ENCODE measurements at places on chromosomes 12 and 14. TPM values are rescaled to one million over a fixed set of nuclear protein-coding genes. Genes with fewer than 3 reads are reported as not detected.
A peak's percentile ranks its signal among the peaks of the same experiment; 100 is the strongest.

DNA sequence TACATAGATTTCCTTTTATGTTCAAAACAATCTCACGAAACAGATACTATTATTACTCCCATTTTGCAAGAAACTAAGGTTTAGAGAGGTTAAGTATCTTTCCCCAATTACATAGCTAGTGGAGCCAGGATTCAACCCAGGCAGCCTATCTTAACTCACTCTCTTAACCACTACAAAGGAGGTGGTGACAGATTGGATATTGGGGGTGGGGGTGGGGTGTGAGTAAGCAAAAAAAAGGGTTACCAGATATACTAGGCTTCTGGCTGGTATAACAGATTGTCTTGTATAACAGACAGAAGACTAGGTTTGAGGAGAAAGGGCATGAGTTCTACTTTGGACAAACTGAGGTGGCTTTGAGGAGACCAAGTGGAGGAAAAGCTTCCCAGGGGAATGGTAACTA, 2.1 kb downstream of the GMFB start:
- H3K36me3 ChIP-seq, result peaks cover 12% of the 10 kb centered on the region
- no peak for DNase-seq
- no peaks in the 10 kb centered on the region for H3K27me3 ChIP-seq
- H3K4me3 ChIP-seq, result no peak overlapping the region
- H3K4me1 ChIP-seq, result peaks cover 60% of the 10 kb centered on the region

- no peak overlapping the region for H3K27ac ChIP-seq
- no peak overlapping the region for H3K4me3 ChIP-seq
- peak; percentile 53 for DNase-seq
- no peaks in the 10 kb centered on the region for H3K4me1 ChIP-seq
These were observed 26.0 kb upstream of the IL22 start for GRCh38 chr12:68279227-68280054.

ABCD2 gene
- total RNA-seq, result 0.87 TPM

GRCh38 chr14:41299924-41300323, 306.8 kb upstream of the LRFN5 start:
- H3K27ac ChIP-seq, result no peak overlapping the region
- no peaks in the 10 kb centered on the region for H3K36me3 ChIP-seq
- no peak for DNase-seq
- no peaks in the 10 kb centered on the region for H3K4me1 ChIP-seq
- H3K4me3 ChIP-seq, result no peak overlapping the region
- no peaks in the 10 kb centered on the region for H3K27me3 ChIP-seq

DNA sequence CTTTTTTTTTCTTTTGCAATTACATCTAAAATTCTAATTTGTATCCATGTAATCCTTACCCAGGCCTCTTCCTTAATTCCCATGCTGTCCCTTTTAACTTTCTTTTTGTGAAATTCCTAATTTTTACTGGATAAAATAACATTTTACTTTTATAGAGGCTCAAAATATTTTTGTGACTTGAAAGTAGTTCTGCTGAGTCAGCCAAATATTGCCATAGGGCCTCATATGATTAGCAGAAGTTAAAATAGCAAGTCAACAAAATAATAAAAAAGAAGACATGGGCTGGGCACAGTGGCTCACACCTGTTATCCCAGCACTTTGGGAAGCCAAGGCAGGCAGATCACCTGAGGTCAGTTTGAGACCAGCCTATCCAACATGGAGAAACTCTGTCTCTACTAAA, 2.0 kb downstream of the C3AR1 start:
- no peak for DNase-seq
- H3K27me3 ChIP-seq, result no peaks in the 10 kb centered on the region
- H3K36me3 ChIP-seq, result no peaks in the 10 kb centered on the region
- peaks cover 6% of the 10 kb centered on the region for H3K4me1 ChIP-seq

PMEL gene
- not detected for total RNA-seq

DNA sequence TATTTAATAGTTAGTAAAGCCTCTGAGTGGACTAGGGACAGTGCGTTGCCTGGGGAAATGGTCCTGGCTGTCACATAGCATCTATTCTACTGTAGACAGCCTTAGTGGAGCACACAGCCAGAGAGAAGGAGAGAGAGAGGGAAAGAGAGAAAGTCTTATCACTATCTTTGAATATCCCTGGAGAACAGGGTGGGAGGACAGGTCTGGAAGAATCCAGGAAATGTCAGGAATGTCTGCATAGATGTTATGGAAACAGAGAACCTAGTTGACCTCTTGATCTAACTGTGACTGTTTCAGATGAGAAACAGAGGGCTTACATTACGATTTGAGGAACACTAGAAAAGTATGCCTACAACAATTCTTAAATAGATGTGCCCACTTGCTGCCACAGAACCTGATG, 92.8 kb downstream of the SLC15A5 start:
- no peak overlapping the region for H3K27ac ChIP-seq
- no peak for DNase-seq
- H3K27me3 ChIP-seq, result no peaks in the 10 kb centered on the region
- no peaks in the 10 kb centered on the region for H3K4me1 ChIP-seq
- H3K36me3 ChIP-seq, result no peaks in the 10 kb centered on the region

GRCh38 chr12:93507165-93507564, 39.9 kb downstream of the MRPL42 start:
- H3K36me3 ChIP-seq, result peaks cover 12% of the 10 kb centered on the region
- no peak for DNase-seq
- no peaks in the 10 kb centered on the region for H3K4me1 ChIP-seq
- H3K27me3 ChIP-seq, result no peaks in the 10 kb centered on the region

- peaks cover under 1% of the 10 kb centered on the region for H3K4me1 ChIP-seq
- H3K4me3 ChIP-seq, result no peak overlapping the region
- no peaks in the 10 kb centered on the region for H3K36me3 ChIP-seq
These were observed 138.7 kb upstream of the DYRK2 start for GRCh38 chr12:67509666-67510386.

ANKRD33 gene
- total RNA-seq, result not detected

TAS2R7 gene
- not detected for total RNA-seq

DNA sequence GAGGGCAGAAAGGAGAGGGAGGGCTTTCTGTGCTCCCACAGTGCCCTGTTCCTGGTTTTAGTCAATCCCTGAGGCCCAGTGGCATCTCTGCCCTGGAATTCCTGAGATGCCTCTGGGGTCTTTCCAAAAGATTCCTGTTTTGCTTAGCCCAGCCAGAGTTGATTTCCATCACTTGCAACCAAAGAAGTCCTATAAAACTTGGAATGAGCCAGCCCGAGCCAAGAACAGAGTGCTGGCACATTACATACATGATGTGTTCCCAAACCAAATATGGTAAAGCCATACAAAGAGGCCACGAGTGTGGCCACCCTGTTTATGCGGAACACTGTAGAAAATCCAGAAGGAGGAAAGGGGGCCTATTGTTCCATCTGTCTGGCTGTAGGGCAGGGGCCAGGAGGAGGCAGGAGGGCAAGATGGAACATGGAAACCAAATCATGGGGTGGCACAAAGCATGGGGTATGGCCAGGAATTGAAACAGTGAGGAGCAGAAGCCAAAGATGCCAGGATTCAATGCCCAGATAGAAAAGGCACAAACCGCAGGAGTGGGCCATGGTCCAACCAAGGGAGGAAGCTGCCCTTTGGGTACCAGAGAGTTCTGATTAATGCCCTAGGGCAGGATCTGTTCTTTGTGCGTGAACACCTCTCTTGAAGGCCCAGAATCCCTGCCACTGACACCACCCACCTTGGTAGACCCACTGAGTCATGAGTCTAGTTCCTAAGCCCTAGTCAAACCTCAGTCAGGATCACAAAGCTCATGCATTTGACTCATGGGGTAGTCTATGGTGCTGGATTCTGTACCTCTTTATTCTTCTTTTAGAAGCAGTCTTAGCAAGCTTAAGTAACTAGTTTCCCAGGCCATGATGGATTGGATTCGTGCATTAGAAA, 75.2 kb downstream of the LRRC74A start:
- H3K27ac ChIP-seq, result peak overlapping the region; percentile 50
- DNase-seq, result no peak
- H3K4me3 ChIP-seq, result no peak overlapping the region
- no peaks in the 10 kb centered on the region for H3K27me3 ChIP-seq
- peaks cover 34% of the 10 kb centered on the region for H3K4me1 ChIP-seq

- peaks cover 14% of the 10 kb centered on the region for H3K36me3 ChIP-seq
- H3K4me1 ChIP-seq, result peaks cover 65% of the 10 kb centered on the region
- DNase-seq, result no peak
- H3K27ac ChIP-seq, result peak overlapping the region; percentile 23
- no peaks in the 10 kb centered on the region for H3K27me3 ChIP-seq
These were observed 11.7 kb downstream of the CCDC88C start for GRCh38 chr14:91405724-91406435.

DNA sequence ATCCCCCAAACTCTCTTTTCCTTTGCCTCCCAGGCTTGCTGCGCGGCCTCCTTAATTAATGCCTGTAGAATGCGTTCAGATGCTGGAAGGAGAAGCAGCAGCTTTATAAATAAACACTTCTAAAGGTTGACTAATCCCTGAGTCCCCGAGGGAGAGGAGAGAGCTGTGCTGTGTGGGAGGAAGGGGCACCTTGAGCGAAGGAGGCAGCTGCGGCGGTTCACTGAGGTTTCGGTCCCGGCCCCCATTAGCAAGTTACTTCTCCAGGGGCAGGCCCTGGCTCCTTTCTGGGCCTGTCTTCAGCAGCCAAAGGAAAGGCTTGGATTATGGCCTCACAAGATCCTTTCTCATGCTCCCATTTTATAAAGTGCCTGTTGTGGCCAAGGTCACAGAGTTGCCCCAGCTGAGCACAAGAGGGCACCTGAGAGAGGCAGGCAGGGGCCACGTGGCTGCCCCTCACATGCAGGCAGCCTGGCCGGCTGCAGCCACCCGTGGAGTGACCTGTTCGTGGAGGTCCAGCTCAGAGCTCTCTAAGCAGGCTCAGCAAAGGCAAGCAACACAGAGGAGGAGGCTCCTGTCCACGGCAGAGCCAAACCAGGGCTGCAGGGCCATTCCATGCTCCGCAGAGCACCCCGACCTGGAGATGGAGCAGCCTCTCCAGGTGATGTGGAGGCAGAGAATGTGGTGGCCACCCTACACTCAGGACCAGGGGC, 15.0 kb upstream of the CACNA2D4 start:
- H3K27ac ChIP-seq, result peak overlapping the region; percentile 86
- no peak for DNase-seq
- H3K36me3 ChIP-seq, result peaks cover 7% of the 10 kb centered on the region
- H3K4me3 ChIP-seq, result no peak overlapping the region
